ENCODE measurements at places on chromosomes 16 and 17. TPM values are rescaled to one million over a fixed set of nuclear protein-coding genes. Genes with fewer than 3 reads are reported as not detected.
A peak's percentile ranks its signal among the peaks of the same experiment; 100 is the strongest.

DNA sequence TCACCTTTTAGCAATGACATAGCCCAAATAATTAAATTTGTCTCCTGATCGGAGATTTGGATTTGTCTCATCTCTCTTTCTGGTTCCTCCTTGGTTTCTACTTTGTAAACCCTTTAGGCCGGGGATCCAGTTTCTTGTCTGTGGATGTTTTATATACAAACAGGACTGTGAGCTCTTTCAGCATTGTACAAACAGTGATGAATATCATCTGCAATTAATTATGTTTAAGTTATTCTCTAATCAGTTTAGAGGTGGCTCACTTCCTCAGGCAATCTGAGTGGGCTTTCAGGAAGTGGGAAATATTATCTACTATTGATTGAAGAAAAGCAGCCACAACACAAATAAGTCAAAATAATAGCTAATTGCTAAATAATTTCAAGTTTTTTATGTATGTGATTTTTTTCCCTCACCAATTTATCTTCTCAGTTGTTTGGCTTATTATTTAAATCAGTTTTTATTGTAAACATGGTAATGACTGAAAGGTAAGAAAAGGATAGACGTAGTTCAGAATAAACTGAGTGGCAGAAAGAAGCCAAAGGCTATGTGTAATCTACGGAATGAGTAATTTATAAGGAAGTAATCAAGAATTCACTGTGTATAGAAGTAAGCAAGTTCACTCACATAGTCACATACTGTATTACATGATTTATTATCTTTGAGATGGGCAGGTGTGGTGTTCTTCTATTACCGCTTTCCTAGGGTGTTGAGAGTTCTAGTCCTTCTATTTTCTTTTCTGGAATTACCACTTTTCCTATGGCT, 3.4 kb upstream of the ABCC11 start:
- no peaks in the 10 kb centered on the region for H3K27me3 ChIP-seq
- no peak overlapping the region for H3K4me3 ChIP-seq
- no peak for DNase-seq
- peaks cover 44% of the 10 kb centered on the region for H3K4me1 ChIP-seq
- no peak overlapping the region for H3K27ac ChIP-seq
- peaks cover 25% of the 10 kb centered on the region for H3K36me3 ChIP-seq

Gene CMTM3
- total RNA-seq = 53.7 TPM

- H3K4me1 ChIP-seq = peaks cover 41% of the 10 kb centered on the region
- peak overlapping the region; percentile 88 for H3K4me3 ChIP-seq
- peak overlapping the region; percentile 96 for H3K27ac ChIP-seq
- H3K36me3 ChIP-seq = peaks cover 44% of the 10 kb centered on the region
- H3K27me3 ChIP-seq = no peaks in the 10 kb centered on the region
- peak; percentile 31 for DNase-seq
Measured at GRCh38 chr17:75262112-75262606, 480 bp downstream of the MRPS7 start.

DNA sequence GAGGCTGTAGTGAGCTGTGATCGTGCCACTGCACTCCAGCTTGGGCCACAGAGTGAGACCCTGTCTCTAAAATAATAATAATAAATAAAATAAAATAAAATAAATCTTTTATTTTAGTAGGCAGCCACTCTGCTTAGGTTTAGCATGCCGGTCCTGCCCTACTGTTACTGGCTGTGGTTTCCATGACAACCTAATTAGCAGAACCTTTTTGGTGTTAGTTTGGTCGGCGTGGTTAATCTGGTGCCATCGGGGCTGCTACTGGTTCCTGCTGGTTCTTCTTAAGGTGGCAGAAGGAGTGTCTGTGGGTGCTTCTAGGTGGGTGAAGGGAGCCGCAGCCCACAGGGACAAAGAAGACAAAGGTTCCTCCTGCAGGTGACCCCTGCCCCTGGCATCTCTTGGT, 37.8 kb upstream of the CBX4 start:
- H3K27ac ChIP-seq = no peak overlapping the region
- no peaks in the 10 kb centered on the region for H3K4me1 ChIP-seq
- no peak for DNase-seq
- no peak overlapping the region for H3K4me3 ChIP-seq

DNA sequence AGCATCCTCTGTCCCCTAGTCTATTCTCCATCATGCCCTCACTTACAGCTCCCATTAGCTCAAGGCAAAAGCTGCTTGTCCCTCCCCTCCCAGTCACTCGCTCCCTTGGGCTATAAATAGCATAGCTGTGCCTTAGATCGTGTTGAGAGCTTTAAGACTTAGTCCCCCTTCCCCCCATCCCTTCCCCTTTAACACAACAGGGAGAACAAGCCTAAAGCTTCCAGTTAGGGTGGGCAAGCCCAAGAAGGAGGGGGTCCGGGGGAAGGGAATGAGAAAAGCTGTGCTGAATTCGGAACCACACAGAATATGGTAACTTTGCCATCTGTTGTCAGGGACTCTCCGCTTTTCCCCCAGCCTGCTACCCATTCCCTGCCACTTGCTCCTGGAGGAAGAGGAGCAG, 4.9 kb upstream of the HIGD1B start:
- DNase-seq = no peak
- no peak overlapping the region for H3K4me3 ChIP-seq
- H3K27ac ChIP-seq = no peak overlapping the region
- H3K4me1 ChIP-seq = peaks cover 6% of the 10 kb centered on the region
- no peaks in the 10 kb centered on the region for H3K27me3 ChIP-seq

DNA sequence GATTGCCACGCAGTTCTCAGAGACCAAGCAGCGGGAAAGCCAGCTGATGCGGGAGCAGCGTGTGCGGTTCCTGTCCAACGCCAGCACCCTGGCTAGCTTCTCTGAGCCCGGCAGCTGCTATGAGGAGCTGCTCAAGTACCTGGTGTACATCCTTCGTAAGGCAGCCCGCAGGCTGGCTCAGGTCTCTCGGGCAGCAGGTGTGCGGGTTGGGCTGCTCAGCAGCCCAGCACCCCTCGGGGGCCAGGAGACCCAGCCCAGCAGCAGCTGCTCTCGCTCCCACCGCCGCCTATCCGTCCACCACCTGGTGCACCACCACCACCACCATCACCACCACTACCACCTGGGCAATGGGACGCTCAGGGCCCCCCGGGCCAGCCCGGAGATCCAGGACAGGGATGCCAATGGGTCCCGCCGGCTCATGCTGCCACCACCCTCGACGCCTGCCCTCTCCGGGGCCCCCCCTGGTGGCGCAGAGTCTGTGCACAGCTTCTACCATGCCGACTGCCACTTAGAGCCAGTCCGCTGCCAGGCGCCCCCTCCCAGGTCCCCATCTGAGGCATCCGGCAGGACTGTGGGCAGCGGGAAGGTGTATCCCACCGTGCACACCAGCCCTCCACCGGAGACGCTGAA, 15.2 kb downstream of the CACNA1G start:
- H3K36me3 ChIP-seq = no peaks in the 10 kb centered on the region
- peak; percentile 28 for DNase-seq
- H3K4me1 ChIP-seq = no peaks in the 10 kb centered on the region
- peaks cover 10% of the 10 kb centered on the region for H3K27me3 ChIP-seq
- H3K4me3 ChIP-seq = no peak overlapping the region
- no peak overlapping the region for H3K27ac ChIP-seq

DNA sequence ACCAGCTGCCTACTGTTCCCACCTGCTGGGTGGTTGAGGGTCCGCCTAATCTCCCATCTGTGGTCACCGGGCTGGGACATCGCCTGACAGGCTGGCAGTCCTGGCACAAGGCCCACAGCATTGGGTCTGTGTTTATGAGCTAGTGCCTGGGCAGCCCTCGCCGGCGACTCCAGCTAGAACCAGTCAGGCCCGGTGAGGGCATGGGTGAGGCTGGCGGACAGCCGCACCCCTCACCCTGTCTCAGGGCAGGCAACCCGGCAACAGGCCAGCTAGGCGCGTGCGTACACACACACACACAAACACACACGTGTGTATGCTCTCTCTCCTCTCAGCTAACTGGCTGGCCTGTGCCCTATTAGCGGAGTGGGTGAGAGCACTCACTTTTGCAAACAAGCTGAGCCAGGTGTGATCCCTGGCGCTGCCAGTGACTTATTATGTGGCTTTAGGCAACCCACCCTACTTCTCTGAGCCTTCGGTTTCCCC, 10.4 kb downstream of the HSD11B2 start:
- H3K27ac ChIP-seq = no peak overlapping the region
- no peak for DNase-seq
- H3K27me3 ChIP-seq = no peaks in the 10 kb centered on the region
- H3K4me1 ChIP-seq = peaks cover 3% of the 10 kb centered on the region
- H3K36me3 ChIP-seq = no peaks in the 10 kb centered on the region

DNA sequence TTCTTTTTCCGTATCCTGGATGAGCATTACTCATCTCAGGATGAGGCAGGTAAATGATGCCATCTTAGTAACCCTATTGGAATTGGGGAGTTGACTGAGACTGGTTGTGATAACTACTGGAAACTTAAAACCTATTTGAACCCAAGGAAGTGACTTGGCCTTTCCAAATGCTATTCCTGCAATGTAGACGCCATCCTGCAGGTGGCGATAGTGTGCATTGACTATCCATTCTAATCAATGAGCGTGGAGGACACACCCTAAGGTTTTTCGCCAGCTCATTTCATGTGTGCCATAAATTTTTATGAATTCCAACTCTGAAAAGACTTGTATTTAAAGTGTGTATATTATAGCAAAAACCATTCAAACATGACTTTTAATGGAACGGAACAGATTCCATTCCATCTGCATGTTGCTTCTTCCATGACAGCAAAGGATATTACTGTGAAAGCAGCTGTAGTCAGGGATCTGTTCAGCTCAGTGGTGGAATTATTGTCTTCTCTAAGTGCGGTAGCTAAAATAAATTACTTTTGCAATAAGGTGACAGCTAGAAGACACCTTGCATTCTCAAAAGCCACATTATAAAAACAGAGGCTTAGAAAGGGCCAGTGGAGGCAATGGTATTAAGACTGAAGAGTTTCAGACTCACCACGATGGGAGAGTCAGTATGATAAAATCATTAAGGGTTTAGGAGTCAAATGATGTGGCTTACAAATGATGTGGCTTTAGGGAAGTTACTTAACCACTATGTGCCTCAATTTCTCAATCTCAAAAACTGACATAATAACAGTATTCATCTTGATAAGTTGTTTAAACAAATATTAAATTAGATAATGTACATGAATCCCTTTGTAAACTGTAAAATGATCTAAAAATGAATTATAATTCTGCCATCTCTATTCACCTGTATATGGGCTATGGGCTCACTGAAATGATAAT, 55.5 kb downstream of the SYT17 start:
- no peak overlapping the region for H3K27ac ChIP-seq
- no peak overlapping the region for H3K4me3 ChIP-seq
- H3K27me3 ChIP-seq = peaks cover 11% of the 10 kb centered on the region
- peak; percentile 76 for DNase-seq

- H3K27me3 ChIP-seq = peaks cover 4% of the 10 kb centered on the region
- no peak for DNase-seq
- no peak overlapping the region for H3K27ac ChIP-seq
- no peaks in the 10 kb centered on the region for H3K4me1 ChIP-seq
- H3K4me3 ChIP-seq = no peak overlapping the region
- no peaks in the 10 kb centered on the region for H3K36me3 ChIP-seq
Measured at GRCh38 chr16:79437764-79438751, 162.5 kb downstream of the MAF start.

DNA sequence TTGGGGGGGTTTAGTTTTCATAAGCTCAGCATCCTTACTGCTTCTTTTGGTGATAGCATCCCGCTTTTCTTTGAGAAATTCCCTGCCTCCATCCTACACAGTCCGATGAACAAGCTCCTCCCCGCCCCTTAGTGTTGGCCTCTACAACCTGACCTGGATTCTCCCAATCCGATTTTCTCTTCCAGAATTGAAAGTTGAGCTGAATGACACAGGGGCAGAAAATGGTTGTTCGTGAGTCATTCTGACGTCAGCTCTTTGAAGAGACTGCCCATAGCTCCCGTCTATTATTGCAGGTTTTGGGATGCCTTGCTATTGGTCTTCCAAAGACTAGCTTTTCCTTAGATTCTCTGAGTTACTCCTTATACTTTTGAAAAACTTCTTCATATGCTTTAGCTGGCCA, 279.7 kb downstream of the SLC39A11 start:
- peaks cover 53% of the 10 kb centered on the region for H3K36me3 ChIP-seq
- H3K27me3 ChIP-seq = no peaks in the 10 kb centered on the region
- no peak overlapping the region for H3K27ac ChIP-seq
- no peaks in the 10 kb centered on the region for H3K4me1 ChIP-seq
- H3K4me3 ChIP-seq = no peak overlapping the region
- no peak for DNase-seq

- peaks cover 10% of the 10 kb centered on the region for H3K27me3 ChIP-seq
- H3K4me1 ChIP-seq = no peaks in the 10 kb centered on the region
- no peak overlapping the region for H3K4me3 ChIP-seq
- H3K36me3 ChIP-seq = no peaks in the 10 kb centered on the region
- H3K27ac ChIP-seq = no peak overlapping the region
Measured at GRCh38 chr17:34171245-34171818, 83.8 kb upstream of the CCL2 start.

DNA sequence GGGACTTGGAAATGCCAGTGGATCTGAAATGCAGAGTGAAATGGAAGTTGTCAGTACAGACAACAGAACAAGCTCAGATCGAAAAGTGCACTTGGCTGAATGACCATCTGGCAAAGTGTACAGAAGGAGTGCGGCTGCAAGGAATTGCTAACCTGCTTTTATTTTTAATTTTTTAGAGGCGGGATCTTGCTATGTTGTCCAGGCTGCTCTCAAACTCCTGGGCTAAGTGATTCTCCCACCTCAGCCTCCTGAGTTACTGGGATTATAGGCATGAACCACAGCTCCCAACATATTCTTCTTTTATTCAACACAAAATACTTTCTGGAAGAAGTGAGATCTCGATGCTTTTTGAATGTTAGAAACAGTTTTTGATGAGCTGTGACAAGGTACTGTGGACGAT, 3.6 kb downstream of the LRRC59 start:
- no peak overlapping the region for H3K4me3 ChIP-seq
- DNase-seq = no peak
- H3K27me3 ChIP-seq = no peaks in the 10 kb centered on the region
- peaks cover 50% of the 10 kb centered on the region for H3K36me3 ChIP-seq
- peak overlapping the region; percentile 37 for H3K27ac ChIP-seq
- H3K4me1 ChIP-seq = peaks cover 33% of the 10 kb centered on the region

GRCh38 chr17:41177727-41178271, at the start of gene KRTAP4-2:
Gene KRTAP4-2 (minus strand): TSS chr17:41178221. CDS start chr17:41178164, 57 bp downstream.
- H3K27ac ChIP-seq = no peak within 1 kb of the TSS
- H3K4me1 ChIP-seq = peaks cover 3% of the 10 kb centered on the region
- no peak within 1 kb of the TSS for H3K4me3 ChIP-seq
- no peaks in the 10 kb centered on the region for H3K36me3 ChIP-seq
- DNase-seq = no peak
- H3K27me3 ChIP-seq = no peaks in the 10 kb centered on the region

- no peaks in the 10 kb centered on the region for H3K36me3 ChIP-seq
- no peak overlapping the region for H3K27ac ChIP-seq
- no peaks in the 10 kb centered on the region for H3K4me1 ChIP-seq
- no peak overlapping the region for H3K4me3 ChIP-seq
- DNase-seq = no peak
Measured at GRCh38 chr16:21088646-21089538, 61.8 kb downstream of the DNAH3 start.

GRCh38 chr17:5820721-5821456, 236.6 kb upstream of the NLRP1 start:
- DNase-seq = peak; percentile 23
- H3K4me3 ChIP-seq = no peak overlapping the region
- H3K27me3 ChIP-seq = peaks cover 23% of the 10 kb centered on the region
- H3K4me1 ChIP-seq = no peaks in the 10 kb centered on the region
- no peaks in the 10 kb centered on the region for H3K36me3 ChIP-seq
- no peak overlapping the region for H3K27ac ChIP-seq

Gene TMEM100
- total RNA-seq = not detected

Gene MYL11
- total RNA-seq = 1.6 TPM

Measured in activated CD4-positive, alpha-beta T cell treated with anti-CD3 and anti-CD28 coated beads for 36 hours (primary cell).